ENCODE measurements at places on chromosomes 3 and 15.

GRCh38 chr3:99803297-99803696 lies 14.4 kb upstream of the CMSS1 start:
- no peak for DNase-seq

- no peak for DNase-seq
Measured at GRCh38 chr3:117184574-117184973, 475.0 kb downstream of the TUSC7 start.

- DNase-seq: no peak
Measured at GRCh38 chr15:88655800-88656488, 17.1 kb downstream of the ISG20 start.

DNA sequence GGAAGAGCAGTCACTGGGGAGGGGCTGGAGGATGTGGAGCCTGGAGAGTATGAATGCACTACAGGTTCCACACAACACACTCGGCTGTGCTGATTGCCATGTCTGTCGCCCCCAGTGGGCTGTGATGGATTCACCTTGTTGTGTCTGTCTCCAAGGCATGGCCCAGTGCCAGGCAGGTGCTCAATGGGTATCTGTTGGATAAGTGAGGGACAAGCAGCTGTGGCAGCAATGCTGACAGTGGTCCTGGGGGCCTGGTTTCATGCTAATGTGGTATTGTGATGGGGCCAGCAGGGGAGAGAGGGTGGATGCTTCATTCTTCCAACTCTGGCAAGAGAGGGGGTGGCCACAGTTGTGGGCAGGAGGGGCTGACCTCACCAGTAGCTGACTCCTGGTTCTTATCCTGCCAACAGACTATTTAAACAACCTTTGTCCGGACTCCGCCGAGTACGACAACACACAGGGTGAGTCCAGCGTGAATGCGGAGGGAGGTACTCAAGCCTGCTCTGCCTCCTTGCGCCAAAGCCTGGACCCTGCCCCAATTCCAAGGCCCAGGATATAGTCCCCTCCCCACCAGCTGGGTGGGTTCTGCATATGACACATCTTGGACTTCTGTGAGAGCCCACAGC lies 47.3 kb upstream of the NR2C2 start:
- DNase-seq: no peak

DNA sequence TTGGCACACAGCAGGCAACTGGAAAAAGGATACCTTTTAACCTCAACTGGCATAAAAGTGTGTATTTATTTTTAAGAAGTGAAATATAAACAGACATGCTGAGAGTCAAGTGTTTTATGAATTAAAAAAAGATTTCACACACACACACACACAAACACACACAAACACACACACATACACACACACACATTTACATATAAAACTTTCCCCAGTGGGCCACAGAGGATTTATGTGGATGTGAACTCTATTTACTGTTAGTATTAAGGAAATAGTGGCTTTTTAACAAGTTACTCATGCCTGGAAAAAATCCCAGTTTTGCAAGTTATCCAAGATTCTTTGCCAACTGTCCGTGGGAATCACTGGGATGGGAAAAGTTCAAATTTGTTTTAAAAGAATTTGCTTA lies 725.9 kb upstream of the NR2F2 start:
- no peak for DNase-seq

DNA sequence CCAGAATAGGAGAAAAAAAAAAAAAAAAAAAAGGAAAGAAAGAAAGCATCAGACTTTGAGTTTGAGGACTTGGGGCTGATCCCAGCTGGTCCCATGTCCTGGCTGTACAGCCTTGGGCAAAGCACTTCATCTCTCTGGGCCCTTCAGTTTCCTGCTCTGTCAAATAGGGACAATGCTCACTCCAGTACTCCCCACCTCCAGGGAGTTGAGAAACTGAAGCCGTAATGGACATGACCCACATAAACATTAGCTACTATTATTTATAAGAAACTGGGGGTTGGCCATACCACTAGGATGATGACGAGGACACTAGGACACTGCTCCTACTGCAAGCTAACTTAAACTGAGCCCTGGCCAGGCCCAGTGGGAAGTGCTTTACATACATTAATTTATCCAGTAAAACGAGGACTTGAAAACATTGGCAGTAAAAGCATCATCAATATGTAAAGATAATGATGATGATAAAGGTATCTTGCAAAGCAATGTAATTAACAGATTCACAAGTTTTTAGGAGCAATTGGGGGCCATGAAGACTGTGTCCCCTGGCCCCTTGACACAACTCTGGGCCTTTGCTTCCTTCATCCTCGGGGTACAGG lies 22.9 kb upstream of the SMAD6 start:
- no peak for DNase-seq

GRCh38 chr3:163538387-163538786 lies 1539.9 kb downstream of the SI start:
- no peak for DNase-seq

DNA sequence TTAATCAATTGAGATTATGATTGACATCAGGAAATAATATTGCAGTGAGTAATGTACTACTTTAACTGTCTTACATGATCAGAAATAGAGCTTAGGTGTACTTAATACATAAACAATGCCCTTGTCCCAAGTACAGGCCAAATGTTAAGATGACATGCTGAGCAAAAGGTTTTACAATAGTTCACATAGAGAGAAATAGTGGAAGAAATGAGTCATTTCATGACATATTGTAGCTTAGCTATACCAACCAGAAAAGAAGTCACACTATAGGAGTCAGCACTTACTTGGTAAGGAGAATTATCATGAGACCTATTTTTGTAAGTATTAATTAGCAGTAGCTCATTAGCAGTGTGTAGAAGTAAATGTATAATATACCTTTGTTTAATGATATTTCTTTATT lies 96.4 kb upstream of the NANOGP8 start:
- no peak for DNase-seq

- DNase-seq: no peak
Measured at GRCh38 chr3:46825450-46825849, 37.8 kb downstream of the MYL3 start.

DNA sequence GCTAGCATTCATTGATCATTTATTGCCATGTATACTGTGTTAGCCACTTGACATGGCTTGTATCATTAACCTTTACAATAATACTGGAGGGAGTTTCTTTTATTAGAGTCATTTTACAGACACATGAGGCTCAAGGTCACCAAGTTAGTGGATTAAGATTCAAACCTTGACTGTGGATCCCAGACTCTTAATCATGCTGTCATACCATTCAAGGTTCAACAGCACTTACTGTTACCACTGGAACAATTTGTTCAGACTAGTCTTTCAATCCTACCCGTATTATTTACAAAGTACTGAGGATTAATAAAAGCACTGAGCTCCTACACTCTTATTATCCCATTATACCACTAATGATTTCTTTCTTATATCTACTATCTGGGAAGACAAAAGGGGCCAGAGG lies 1.2 kb downstream of the COX17 start:
- DNase-seq: no peak

GRCh38 chr3:11411956-11412355 lies 139.8 kb downstream of the ATG7 start:
- no peak for DNase-seq

DNA sequence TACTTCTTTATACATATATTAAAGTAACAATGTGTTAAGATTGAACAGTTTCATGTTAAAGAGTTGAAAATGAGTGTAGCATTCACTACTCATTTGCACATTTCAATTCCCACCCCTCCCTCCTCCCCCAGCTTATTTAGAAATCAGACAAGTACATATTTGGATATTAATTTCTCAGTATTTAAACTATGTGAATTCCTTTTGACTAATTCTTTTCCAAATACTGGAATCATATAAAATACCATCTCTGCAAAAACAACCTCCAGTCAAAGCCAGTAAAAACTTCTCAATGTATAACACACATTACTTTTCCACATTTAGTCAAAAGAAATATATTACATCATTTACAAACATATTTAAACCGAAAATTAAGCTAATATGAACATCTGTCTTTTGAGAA lies 25.5 kb upstream of the SHC4 start:
- no peak for DNase-seq

DNA sequence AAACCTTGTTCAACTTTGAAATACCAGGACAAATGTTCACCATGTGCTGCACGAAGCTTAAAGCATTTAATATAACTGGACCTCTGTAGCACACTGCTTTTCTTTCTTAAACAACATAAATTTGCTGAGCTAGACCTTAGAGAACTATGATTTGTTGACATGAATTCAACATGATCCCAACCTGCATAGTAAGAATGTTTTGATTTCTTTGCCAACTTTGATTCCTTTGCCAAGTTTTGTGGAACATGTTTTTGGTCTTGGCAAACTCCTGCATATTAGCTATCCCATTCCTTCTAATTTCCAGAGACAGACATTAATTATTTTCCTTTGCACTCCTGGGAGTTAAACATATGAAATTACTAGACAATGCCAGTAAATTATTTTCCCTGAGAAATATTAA lies 197.2 kb upstream of the RBMS3 start:
- no peak for DNase-seq

- no peak for DNase-seq
Measured at GRCh38 chr3:129460572-129460971, 20.5 kb downstream of the IFT122 start.

- no peak for DNase-seq
Measured at GRCh38 chr15:80932989-80933388, 56.6 kb downstream of the MESD start.

GRCh38 chr15:74453925-74454763 lies 6.8 kb downstream of the UBL7 start:
- DNase-seq: no peak

GRCh38 chr3:4036046-4036445 lies 236.8 kb downstream of the LRRN1 start:
- DNase-seq: no peak

DNA sequence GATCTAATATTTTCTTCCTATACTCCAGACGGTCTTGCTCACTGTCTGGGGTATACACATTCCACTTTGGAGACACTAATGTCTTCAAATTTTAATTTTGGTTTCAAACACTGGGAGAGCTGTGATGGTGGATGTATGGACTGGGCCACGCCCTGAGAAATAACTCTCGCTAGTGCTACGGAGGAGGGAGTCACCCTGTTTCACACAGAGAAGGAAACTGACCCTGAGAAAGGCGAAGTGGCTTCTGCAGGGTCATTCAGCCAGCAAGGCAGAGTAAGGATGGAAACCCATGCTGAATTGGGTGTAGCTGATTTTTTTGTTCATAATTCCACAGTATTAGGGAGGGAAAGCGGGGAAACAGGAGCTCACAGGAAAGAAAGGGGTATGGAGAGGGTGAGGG lies 8.6 kb upstream of the SKIC8 start:
- no peak for DNase-seq

GRCh38 chr3:56997675-56998074 lies 62.8 kb upstream of the SPATA12 start:
- no peak for DNase-seq

DNA sequence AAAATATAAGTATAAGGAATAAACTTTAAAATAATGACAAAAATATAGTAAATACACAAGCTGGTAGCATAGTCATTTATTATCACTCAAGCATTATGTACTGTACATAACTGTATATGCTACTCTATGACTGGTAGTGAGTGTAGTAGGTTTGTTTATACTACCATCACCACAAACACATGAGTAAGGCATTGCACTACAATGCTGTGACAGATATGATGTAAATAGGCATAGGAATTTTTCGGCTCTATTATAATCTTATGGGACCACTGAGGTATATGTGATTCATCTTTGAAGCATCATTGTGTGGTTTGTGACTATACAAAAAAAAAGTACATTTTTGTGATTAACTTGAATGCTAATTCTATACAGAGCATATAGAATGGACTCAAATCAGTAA lies 35.3 kb upstream of the FBN1 start:
- DNase-seq: no peak

DNA sequence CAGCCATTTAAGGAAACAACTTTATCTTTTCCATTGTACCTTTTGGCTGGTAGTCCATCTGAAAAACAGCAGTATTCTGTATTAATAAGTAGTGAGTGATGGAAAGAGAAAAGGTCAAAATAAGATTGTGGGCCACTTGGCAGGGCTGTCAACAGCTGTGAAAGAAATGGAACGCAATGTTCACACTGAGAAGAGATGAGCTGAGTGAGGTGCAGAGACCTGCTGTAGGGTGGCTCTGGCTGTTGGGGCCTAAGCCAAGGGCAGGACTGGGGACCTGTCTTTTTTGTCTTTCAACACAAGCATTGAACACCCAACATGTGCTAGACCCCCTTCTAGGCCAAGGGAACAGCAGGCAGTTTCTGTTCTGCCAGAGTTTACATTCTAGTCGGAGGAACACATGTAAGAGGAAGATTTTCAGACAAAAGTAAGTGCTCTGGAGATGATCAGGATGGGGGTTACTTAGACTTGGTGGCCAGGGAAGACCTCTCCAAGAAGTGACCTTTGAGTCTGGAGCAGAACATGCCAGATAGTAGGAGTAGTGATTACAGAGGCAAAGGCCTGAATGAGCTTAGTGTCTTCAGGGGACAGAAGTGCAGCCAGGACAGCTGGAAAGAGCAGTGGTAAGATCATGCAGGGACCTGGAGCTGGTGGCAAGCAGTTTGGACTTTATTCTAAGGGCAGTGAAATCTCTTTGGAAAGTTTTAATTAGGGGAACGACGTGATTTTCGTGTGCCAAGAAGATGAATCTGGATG lies 29.6 kb downstream of the TSEN2 start:
- DNase-seq: no peak

- DNase-seq: no peak
Measured at GRCh38 chr3:58608648-58609047, 31.5 kb upstream of the FAM107A start.

GRCh38 chr3:194569252-194569651 lies 64.0 kb downstream of the TMEM44 start:
- no peak for DNase-seq

Measured in activated CD8-positive, alpha-beta memory T cell treated with anti-CD3 and anti-CD28 coated beads for 48 hours (primary cell).